ENCODE measurements at places on chromosomes 7 and 10.

GRCh38 chr7:102220960-102221800 is 65.5 kb upstream of the SH2B2 start:
- H3K36me3 ChIP-seq, result no peaks in the 10 kb centered on the region
- no peak overlapping the region for H3K27ac ChIP-seq
- H3K27me3 ChIP-seq, result no peaks in the 10 kb centered on the region

GRCh38 chr7:114886241-114886640 is 35.7 kb upstream of the MDFIC start:
- H3K27me3 ChIP-seq, result no peaks in the 10 kb centered on the region
- H3K4me3 ChIP-seq, result no peak overlapping the region
- H3K36me3 ChIP-seq, result no peaks in the 10 kb centered on the region
- H3K4me1 ChIP-seq, result no peaks in the 10 kb centered on the region

GRCh38 chr7:13279854-13280435 is 592.5 kb downstream of the ARL4A start:
- H3K27me3 ChIP-seq, result no peaks in the 10 kb centered on the region
- no peak overlapping the region for H3K27ac ChIP-seq
- H3K36me3 ChIP-seq, result no peaks in the 10 kb centered on the region
- DNase-seq, result no peak

DNA sequence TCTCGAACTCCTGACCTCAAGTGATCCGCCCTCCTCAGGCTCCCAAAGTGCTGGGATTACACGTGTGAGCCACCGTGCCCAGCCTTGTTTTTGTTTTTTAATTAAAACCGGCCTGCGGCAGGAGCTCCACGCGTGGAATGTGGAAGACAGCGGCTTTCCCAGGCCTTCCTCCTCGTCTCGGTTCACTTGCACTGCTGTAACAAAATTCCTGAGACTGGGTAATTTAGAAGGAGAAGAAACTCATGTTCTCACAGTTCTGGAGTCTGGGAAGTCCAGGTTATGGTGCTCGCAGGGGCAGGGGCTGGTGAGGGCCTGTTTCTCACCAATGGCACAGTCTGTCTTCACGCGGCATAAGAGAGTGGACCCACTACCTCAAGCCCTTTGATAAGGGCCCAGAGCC is 14.4 kb upstream of the CRYGN start:
- H3K27ac ChIP-seq, result no peak overlapping the region
- H3K27me3 ChIP-seq, result peaks cover 4% of the 10 kb centered on the region
- no peak overlapping the region for H3K4me3 ChIP-seq
- DNase-seq, result no peak

- no peaks in the 10 kb centered on the region for H3K36me3 ChIP-seq
- DNase-seq, result no peak
- H3K27me3 ChIP-seq, result no peaks in the 10 kb centered on the region
- H3K4me3 ChIP-seq, result no peak overlapping the region
These were observed 270.1 kb downstream of the PTPRN2 start for GRCh38 chr7:158317238-158318205.

GRCh38 chr10:83357627-83358026 is 781.7 kb upstream of the GHITM start:
- H3K4me1 ChIP-seq, result no peaks in the 10 kb centered on the region
- DNase-seq, result no peak
- H3K36me3 ChIP-seq, result no peaks in the 10 kb centered on the region
- no peak overlapping the region for H3K27ac ChIP-seq

DNA sequence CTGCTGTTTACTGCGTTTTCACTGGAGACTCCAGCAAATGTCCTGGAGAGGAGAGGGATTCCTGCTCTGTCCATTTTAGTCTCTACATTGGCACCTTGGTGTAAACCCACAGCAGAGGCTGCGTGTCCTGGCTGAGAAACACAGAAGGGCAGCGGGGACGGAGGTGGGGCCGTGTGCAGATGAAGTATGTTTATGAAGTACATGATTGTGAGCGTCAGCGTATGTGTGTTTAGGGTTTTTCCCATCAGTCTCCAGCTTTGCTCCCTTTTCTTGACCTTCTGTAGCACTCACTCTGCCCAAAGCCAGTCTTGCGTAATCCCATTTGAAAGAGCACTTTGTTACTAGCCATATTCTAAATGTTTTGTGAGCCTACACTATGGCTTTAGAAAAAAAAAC is 750.7 kb upstream of the SORCS1 start:
- H3K27ac ChIP-seq, result no peak overlapping the region
- peak; percentile 36 for DNase-seq
- H3K27me3 ChIP-seq, result peaks cover 28% of the 10 kb centered on the region
- peak overlapping the region; percentile 27 for H3K4me3 ChIP-seq

DNA sequence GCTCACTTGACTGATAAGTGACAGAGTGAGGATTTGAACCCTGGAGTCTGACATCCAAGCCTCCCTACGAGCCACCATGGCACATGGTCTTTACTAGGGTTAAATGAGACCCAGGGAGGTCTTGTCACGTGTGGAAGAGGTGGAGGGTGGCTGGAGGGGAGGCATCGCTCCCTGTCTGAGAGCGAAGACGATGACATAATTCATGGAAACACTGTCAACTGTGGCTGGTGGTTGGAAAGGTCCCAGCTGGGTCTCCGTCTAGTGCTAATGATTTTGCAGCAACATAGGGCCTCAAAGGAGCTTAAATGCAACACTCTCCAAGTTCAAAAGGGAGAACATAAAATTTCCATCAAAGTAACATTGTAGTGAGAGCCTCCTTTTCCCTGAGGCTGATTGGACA is 99.9 kb upstream of the BAIAP2L1 start:
- no peak overlapping the region for H3K27ac ChIP-seq
- H3K36me3 ChIP-seq, result no peaks in the 10 kb centered on the region
- DNase-seq, result no peak
- no peaks in the 10 kb centered on the region for H3K27me3 ChIP-seq
- no peaks in the 10 kb centered on the region for H3K4me1 ChIP-seq

DNA sequence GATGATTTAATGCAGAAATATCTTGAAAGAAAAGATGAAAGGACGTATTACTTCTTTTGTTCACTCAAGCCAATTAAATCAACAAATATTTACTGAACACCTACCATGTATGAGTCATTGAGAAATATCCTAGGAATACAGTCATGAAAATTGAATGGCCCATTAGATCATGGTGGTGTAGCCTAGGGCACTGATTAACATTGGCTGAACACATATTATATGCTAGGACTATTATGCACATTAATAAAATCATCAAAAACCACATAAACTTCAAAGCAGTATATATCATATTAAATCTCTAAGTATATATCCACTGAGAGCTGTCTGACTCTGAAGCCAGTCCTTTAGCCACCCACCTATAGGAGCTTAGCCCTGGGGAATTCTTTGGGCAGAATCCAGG is 41.8 kb downstream of the FAM204A start:
- H3K27ac ChIP-seq, result no peak overlapping the region
- H3K4me1 ChIP-seq, result no peaks in the 10 kb centered on the region
- no peak overlapping the region for H3K4me3 ChIP-seq
- no peak for DNase-seq
- H3K27me3 ChIP-seq, result no peaks in the 10 kb centered on the region
- H3K36me3 ChIP-seq, result no peaks in the 10 kb centered on the region

GRCh38 chr10:51233337-51234100 is 159.2 kb downstream of the PRKG1 start:
- H3K4me3 ChIP-seq, result no peak overlapping the region
- H3K36me3 ChIP-seq, result no peaks in the 10 kb centered on the region
- no peaks in the 10 kb centered on the region for H3K27me3 ChIP-seq
- no peak for DNase-seq
